ENCODE measurements at places on chromosomes 2 and 18.

- DNase-seq, result peak; percentile 22
Measured at GRCh38 chr2:201450954-201451291, 335 bp downstream of the TRAK2 start.

DNA sequence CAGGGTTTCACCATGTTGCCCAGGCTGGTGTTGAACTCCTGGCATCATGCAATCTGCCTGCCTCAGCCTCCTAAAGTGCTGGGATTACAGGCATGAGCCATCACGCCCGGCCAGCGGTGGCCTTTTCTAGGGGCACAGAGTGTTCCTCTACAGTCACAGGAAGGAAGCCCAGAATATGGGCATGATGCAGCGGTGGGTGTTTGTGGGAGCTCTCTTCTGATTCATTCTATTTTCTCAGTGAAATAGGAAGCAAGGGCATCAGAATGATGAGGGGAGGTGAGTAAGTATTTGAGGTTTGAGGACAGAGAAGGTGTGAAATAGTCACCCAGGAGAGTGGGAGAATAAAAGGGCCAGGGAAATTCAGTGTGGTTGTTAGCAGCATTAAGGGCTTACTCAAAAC is 70.3 kb upstream of the PSME4 start:
- no peak for DNase-seq

DNA sequence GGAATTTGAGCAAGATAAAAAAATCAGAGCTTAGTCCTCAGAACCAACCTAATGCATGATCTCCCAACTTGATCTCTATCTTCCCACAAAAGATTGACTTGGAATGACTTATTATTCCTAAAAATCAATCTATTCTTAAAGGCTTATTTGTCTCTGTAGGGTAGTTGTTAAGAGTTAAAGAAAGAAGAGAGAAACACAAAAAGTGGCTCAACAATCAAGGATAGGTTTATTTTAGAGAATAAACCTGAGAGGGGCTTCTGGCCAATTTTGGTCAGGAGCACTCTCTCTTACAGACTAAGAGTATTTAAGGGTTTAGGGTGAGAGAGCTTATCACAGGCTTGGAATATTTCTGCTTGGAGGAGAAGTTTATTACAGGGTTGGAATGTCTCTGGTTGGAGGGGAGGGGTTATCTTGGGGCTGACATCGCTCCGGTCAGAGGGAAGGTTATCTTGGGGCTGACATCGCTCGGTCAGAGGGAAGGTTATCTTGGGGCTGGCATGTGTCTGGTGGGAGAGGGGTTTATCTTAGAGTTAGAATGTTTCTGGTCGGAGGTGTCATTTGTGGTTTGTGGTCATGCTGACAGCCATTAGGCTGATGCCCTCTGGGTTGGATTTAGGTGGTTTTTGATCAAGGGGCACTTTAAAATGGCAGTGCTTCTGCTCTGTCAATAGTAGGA is 2.4 kb upstream of the MFF start:
- no peak for DNase-seq

DNA sequence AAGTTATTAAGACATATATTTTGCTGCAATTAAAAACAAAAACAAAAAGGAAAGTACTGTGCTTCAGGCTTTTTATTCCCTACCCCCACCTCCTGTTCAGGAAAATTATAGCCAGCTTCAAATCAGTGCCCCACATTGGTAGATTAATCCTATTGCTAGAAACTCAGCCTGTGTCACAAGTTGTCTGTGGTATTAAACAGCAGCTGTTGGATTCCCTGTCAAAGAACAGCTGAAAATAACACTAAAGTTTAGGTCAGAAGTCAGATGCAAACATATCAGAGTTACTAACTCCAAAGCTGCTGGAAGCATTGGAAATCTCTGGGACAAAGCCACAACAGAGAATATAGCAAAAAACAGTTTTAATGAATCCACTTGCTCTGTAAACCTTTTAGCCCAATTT is 818 bp upstream of the CCDC141 start:
- DNase-seq, result no peak
